ENCODE measurements at places on chromosomes 2 and 18.

DNA sequence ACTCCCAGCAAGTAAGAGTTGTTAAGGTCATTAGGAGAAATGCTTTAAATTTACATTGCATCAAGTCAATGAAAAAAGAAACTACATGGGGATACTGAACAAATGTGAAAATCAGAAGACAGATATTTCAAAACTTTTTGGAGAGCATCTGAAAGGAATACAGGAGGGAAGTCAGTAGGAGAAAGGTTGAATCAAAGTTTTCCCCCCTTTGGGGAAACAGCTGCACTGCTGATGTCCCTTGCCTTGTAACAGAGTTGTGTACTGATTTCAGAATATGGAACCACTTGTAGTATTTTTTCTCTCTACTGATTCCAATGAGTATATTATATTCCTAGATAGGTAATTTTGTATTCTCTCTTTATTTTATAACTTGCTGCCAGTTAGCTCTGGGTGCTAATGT is 592.5 kb upstream of the ZEB2 start:
- DNase-seq, result no peak

- DNase-seq, result no peak
These were observed 12.7 kb upstream of the CDC42EP3 start for GRCh38 chr2:37683921-37684780.

GRCh38 chr2:240934701-240935102 is 28.6 kb downstream of the CROCC2 start:
- DNase-seq, result no peak

DNA sequence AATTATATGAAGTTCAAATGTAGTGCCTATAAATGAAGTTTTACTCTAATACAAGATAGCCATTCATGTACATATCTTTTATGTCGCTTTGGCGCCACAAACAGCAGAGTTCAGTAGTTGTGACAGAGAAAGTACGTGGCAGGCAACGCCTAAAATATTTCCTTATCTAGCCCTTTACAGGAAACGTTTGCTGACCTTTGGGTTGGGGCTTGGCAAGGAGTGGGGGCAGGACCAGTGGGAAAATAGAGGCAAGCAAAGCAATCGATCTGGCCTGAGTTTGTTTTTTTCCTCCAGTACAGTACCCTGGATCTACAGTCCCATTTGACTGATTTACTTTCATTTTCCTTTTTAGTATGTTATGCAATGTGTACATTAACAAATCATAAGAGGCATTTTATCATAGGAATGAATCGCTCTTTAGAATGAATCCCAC is 13.1 kb downstream of the CCDC68 start:
- DNase-seq, result no peak

DNA sequence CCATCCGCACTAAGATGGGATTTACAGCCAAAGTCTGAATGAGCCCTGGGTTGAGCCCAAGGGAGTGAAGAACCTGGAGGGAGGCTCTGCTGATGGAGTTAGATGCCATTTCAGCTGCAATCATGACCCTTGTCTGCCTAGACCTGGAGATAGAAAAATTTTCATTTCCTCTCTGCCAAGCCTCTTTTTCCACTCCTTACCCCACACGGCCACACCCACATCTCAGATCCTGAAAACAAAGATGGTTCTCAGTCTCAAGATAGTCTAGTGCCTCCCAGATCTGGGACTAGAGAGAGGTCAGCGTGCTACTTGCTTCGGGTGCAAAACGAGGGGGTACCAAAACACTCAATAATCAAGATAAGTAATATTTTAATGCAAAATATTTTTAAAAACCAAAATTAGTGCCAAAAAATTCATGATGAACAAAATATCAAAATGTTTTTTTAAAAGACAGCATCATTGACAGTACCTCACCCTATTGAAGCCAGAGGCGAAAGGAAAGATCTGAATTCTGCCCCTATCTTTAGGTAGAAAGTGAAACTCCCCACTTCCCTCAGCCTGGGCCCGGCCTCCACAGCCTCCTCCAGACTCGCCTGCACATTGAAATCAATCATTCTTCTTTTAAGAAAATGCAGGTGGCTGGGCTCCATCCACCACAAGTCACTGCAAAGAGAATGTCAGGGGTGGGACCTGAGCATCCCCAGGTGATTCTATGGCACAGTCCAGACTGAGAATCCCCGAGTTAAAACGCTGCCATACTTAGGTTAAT is 57.8 kb upstream of the GPR45 start:
- no peak for DNase-seq

Measured in activated T-helper 9 cell treated with anti-CD3 and anti-CD28 coated beads, Interleukin-2, amount 50 U/mL, for 16 hours (primary cell).